ENCODE measurements at places on chromosomes 2 and 18.

DNA sequence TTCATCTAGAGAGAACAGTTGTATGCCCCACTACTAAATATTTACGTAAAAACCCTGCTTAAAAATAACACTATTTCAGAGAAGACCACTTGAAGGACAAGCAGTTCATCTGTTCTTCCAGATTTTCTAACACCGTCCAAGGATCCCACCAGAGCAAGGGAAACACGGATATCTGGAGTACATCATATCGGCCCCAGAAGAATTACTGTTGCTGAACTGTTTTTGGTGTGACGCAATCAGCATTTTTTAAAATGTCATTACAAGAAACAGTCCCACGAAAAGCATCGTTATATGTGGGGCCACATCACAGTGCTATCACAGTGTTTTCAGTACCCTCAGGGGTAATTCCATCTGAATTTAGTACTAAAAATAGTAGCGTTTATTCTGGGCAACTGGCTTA lies 134.5 kb upstream of the PKDCC start:
- DNase-seq, result no peak

- no peak for DNase-seq
Observed at GRCh38 chr18:51039138-51040112, 9.4 kb downstream of the SMAD4 start.

- DNase-seq, result no peak
Observed at GRCh38 chr2:184730288-184730687, 132.0 kb downstream of the ZNF804A start.

DNA sequence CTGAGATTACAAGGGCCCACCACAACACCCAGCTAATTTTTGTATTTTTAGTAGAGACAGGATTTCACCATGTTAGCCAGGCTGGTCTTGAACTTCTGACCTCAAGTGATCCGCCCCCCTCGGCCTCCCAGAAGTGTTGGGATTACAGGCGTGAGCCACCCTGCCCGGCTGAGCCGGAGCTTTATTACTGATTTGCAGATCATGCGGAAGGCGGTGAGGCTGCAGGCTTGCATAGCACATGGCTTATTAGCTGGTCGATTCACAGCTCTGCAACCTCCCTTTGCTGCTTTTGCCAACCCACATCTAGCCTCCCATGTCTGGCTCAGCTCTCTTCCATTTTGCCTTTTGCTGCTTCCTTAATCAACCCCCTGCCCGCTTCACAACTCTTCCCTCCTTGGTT lies 210.3 kb downstream of the VAPA start:
- no peak for DNase-seq

DNA sequence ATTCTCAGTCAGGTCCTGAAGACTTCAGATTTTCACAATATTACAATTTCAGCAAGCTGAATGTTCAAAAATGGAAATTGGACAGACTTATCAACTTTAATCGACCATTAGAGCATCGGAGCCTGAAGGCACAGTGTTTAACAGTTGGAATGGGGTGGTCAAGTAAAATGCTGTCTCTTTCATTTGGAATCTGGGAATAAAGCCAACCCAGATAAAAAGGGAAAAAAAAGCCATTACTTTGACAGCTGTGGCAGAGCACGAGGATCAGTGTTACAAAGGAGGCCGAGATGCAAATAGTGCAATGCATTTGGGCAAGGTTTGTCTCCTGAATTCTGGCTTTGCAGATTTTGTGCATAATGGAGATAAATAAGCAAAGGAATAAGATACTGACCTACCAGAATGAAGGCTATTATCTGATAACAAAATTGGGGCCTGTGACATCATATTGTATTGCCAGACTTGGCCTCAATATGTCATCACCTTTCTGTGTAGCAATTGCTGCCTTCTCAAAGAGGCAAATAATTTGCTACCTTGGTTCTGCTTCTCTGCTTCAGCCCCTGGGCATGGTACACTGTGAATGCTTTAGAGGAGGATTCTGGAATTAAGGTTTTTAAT lies 277.5 kb upstream of the KLHL29 start:
- DNase-seq, result no peak

All from stimulated activated CD4-positive, alpha-beta T cell treated with anti-CD3 and anti-CD28 coated beads, Interleukin-15, amount 100 ng/mL, for 24 hours (primary cell).